ENCODE measurements at places on chromosomes 7 and 10.

GRCh38 chr10:103500481-103500880, 7.0 kb downstream of the NEURL1 start:
- DNase-seq, result no peak

- peak; percentile 52 for DNase-seq
These were observed 578 bp downstream of the ZMYND11 start for GRCh38 chr10:135601-136464.

- no peak for DNase-seq
These were observed 53.9 kb upstream of the NFE2L3 start for GRCh38 chr7:26097837-26098668.

DNA sequence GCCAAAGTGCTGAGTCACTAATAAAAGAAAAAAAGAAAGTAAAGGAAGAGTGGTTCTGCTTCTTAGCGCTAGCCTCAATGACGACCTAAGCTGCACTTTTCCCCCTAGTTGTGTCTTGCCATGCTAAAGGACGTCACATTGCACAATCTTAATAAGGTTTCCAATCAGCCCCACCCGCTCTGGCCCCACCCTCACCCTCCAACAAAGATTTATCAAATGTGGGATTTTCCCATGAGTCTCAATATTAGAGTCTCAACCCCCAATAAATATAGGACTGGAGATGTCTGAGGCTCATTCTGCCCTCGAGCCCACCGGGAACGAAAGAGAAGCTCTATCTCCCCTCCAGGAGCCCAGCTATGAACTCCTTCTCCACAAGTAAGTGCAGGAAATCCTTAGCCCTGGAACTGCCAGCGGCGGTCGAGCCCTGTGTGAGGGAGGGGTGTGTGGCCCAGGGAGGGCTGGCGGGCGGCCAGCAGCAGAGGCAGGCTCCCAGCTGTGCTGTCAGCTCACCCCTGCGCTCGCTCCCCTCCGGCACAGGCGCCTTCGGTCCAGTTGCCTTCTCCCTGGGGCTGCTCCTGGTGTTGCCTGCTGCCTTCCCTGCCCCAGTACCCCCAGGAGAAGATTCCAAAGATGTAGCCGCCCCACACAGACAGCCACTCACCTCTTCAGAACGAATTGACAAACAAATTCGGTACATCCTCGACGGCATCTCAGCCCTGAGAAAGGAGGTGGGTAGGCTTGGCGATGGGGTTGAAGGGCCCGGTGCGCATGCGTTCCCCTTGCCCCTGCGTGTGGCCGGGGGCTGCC, at the start of gene IL6:
Gene IL6, plus strand, starts transcription at position 294 of the 807 bp plus-strand sequence. Its CDS starts 63 bp downstream, at position 357.
- no peak for DNase-seq

DNA sequence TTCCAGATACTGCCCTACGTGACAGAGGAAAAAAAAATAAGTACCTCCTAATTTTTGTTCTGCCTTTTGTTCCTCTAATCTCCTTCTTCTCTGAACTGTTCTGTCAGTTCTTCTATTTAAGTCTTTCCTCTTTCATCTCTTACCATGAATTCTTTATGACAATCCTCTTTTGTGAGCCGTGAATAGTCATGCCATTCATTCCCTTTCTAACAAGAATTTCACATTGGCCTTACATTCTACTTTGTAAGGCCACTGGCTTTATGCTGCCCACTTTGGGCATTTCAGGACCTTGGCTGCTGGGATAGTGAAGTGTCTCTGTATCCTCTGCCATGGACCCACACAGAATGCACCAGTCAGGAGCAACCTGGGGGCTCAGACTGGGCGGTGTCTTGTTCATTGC, 52.9 kb downstream of the ATOH7 start:
- no peak for DNase-seq

Measured in activated CD4-positive, alpha-beta T cell treated with anti-CD3 and anti-CD28 coated beads, Interleukin-2, Interleukin-4, amounts not matched to agents 100 ng/mL and 50 ng/mL, durations not matched to agents 16 hours and 8 hours (primary cell).